Fibroblast of lung (primary cell): ENCODE measurements at places on chromosomes 5 and 9.

GRCh38 chr5:116559239-116559638 lies 15.4 kb downstream of the SEMA6A start:
- no peak for DNase-seq

GRCh38 chr5:175750511-175750931 lies 92.7 kb downstream of the HRH2 start:
- no peak for DNase-seq

- peak; percentile 11 for DNase-seq
Measured at GRCh38 chr5:174920906-174921550, 196.6 kb downstream of the MSX2 start.

- peak; percentile 8 for DNase-seq
Measured at GRCh38 chr5:179322071-179323025, 22.9 kb downstream of the ADAMTS2 start.

GRCh38 chr9:132439153-132439552 lies 29.1 kb downstream of the CFAP77 start:
- no peak for DNase-seq
